ENCODE measurements at places on chromosomes 4 and X.
A peak's percentile ranks its signal among the peaks of the same experiment; 100 is the strongest.

DNA sequence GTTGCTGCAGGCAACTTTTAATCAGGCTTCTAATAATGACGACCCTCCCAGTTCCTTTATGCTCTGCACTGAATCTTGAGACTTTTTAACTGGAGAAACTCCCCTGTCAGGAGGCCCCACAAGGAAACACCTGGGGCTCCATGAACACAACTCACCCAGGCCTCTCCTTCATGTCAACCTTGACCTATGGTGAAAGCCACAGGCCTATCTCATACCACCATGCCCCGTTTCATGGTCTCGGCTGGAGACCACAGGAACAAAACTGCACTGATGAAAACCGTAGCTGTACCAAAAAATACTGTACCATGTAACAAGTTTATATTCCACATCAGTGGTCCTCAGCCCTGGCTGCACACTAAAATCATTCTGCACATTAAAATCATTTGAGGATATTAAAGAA, 57.0 kb downstream of the ZNF827 start:
- DNase-seq: no peak

DNA sequence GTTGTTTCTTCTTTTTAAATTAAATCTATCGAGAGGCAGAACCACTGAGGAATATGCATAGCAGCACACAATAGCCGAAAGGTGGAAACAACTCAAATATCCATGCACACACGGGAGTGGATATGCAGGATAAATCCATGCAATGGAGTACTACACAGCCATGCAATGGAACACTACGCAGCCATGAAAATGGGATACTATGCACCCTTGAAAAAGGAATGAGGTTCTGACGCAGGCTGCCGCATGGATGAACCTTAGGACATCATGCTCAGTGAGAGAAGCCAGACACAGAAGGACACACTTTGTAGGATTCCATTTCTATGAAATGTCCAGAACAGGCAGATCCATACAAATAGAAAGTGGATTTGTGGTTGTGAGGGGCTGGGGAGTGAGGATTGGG, 18.4 kb upstream of the P2RY8 start:
- no peak for DNase-seq

GRCh38 chr4:124745985-124746801, 33.7 kb upstream of the ANKRD50 start:
- DNase-seq: no peak

GRCh38 chr4:120819805-120820437, 102.6 kb downstream of the PRDM5 start:
- DNase-seq: no peak

GRCh38 chr4:108140328-108140727, 28.4 kb downstream of the LEF1 start:
- DNase-seq: no peak

- no peak for DNase-seq
Observed at GRCh38 chr4:653080-653821, 20.8 kb downstream of the ATP5ME start.

DNA sequence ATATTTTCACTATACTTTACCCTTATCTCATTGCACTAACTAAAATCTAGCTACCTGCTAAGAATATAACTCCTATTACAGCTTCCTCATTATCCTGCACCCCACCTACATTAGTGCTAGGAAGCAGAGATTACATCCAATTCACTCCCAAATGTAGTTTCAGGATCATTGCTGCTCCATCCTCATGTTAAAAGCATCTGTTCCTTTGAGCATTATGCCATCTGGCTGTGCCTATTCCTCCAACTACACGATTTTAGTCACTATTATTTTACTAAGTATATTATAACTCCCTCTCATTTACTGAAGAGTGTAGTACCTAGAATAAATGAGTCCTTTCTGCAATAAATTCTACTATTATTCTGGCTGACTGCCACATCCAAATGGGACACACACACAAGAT, 1586.9 kb downstream of the TECRL start:
- DNase-seq: no peak

DNA sequence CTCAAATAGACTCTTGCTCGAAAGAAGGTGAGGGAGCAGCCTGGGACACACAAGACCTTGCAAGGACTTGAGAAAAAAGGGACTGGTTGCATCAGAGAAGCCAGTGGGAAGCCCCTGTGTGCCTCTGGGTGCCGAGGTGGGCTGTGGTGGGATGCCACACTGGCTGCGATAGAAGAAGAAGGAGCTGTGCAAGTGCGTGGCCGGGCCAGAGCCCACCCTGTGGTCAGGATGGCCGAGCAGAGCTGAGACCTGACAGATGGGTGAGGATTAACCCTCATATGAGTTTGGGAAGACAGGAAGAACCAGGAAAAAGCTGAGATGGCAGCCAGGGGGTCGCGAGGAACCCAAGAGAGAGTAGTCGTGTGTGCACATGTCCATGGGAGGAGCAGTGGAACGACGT, 44.6 kb upstream of the HGFAC start:
- no peak for DNase-seq

DNA sequence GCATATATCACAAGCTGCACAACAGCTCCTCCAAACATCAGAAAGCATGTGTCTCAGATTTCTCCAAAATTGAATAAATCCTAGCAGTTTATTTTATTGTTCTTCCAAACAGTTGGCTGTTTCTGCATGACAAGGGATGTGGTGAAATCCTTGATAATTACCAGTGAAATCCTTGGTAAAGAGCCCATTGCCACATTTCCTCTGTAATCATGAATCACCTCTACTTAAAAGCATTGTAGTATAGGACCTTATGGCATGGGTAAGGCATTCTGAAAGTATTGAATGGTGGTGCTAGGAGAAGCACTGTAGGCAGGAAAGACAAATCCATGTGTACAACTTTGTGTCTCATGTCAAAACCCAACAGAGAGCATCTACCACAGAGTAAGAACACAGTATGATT, 135.8 kb upstream of the NDST3 start:
- peak; percentile 46 for DNase-seq

- DNase-seq: peak; percentile 1
Observed at GRCh38 chrX:19912-20571, 261.1 kb upstream of the PLCXD1 start.

- DNase-seq: no peak
Observed at GRCh38 chrX:149916745-149917392, 12.5 kb upstream of the HSFX4 start.

GRCh38 chr4:103938488-103938887, 218.7 kb upstream of the TACR3 start:
- DNase-seq: no peak

DNA sequence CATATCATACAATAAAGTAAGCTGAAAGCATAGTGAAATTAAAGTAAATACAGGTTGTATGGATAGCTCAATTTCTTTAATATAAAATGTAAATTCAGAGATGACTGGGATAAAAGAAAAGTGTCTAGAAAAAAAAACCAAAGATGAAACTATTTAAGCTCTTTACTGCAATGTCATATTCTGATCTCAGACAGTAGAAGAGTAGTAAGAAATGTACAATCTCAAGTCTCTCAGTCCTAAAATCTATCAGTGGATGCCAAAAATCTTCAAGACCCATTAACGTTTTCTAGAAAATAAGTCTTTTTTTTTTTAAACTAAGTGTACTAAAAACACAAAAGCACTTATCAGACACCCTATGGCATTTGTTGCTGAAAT, 13.8 kb downstream of the MGARP start:
- no peak for DNase-seq

DNA sequence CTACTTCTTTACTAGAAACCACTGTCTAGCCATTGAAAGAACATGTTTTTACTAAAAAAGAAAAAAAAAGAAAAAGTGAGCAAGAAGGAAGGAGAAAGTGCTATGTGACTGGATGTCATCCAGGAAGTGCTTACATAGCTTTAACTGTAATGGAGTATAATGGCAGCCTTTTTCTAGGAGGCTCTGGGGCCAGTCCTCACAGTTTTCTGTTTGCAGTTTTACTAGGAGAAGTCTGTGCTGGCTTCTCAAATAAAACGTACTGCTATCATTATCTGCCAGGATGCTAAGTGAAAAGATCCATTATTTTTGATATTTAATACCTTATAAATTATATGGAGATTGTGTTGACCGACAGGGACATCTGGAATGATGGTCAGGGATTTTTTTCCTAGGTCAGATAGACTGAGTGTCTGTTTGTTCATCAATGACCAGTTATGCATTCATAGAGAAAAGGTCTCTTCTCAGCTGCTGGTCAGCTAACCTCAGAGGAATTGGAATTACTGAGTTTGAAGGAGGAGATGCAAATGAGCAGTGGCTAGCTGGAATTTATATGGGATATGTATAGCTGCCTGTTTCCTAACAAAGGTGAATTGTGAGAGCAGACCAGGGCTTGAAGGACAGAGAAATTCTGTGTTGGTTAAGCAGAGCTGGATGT, 21.7 kb downstream of the LPAR4 start:
- no peak for DNase-seq

GRCh38 chr4:7068279-7068842, 497 bp upstream of the GRPEL1 start:
- DNase-seq: no peak

DNA sequence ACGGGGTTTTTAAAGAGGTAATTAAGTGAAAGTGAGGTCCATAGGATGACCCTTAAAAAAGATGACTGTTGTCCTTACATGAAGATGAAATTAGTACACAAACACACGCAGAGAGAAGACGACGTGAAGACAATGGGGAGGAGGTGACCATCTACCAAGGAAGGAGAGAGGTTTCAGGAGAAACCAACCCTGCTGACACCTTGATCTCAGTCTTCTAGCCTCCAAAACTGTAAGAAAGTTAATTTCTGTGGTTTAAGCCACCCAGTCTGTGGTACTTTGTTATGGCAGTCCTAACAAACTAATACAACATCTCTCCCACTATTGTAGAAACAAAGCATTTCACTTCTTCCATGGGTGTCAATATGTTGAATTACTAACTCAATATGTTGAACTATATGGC, 139.6 kb upstream of the ATOH1 start:
- no peak for DNase-seq

DNA sequence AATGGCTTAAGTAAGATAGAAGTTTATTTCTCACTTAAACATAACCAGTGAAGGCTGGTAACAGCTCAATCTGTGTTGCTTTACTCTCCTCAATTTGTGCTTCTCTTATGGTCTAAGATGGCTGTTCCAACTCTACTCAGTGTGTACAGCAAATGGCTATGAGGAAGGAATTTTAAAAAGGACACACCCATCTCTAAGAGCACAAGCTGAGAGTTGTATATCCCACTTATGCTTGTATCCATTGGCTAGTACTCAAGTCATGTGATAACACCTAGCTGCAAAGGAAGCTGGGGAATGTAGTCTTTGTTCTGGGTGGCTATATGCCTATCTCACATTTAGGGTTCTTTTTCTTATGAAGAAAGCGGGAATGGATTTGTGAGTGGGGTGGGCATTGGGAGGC, 63.3 kb downstream of the GPAT3 start:
- DNase-seq: peak; percentile 49

DNA sequence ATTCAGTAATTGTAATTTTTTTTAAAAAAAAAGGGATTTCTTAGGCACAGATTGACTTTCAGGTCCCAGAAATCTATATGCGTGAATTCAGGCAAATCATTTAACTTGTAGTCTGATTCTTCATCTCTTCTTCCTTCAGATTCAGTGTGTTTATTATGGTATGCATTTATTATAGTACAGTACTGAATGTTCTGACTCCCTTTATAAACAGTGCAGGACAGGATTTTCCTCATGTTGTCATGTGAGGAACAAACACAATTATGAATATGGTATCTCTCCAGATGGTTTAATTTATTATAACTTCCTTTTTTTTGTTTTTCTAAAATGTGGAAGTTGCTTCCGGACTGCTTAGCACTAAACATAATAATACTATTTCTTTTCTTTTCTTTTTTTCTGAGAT, 54.2 kb downstream of the RPS3A start:
- DNase-seq: no peak

GRCh38 chr4:182642831-182643230, 274.4 kb downstream of the DCTD start:
- DNase-seq: peak; percentile 54

- DNase-seq: no peak
Observed at GRCh38 chrX:46838974-46839480, 2.2 kb downstream of the RP2 start.

GRCh38 chr4:1241936-1242505, 6.9 kb downstream of the CTBP1 start:
- DNase-seq: no peak

All from astrocyte of the spinal cord (primary cell).